ENCODE measurements at places on chromosomes 3 and 15.

DNA sequence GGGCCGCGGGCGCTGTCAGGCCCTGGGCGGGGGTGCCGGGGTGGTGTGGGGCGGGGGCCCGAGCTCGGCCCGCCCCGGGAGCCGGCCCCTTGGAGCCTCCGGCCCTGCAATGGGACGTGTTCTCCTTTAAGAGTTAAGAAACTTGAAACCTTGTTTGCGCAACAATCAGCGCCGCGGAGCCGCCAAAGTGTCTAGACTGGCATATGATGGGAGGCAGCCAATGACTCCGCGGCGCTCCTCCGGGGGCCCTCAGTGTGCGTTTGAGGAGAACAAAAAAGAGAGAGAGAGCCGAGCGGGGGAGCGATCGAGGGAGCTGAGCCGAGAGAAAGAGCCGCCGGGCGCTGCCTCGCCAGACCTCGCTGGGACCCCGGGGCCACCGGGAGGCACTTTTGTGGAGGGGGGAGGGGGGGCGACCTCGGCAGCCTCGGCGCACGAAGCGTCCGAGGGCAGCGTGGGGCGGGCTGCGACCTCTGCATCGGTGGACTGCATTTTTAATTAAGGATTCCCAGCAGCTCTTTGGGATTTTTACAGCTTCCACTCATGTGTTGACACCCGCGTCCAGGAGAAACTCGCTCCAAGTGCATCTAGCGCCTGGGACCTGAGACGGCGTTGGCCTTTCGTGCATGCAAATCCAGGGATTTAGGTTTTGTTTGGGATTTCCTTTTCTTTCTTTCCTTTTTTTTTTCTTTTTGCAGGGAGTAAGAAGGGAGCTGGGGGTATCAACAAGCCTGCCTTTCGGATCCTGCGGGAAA, at the start of gene SMAD6:
SMAD6 (plus strand) TSS at position 202 of the 752 bp plus-strand sequence. CDS start 1,023 bp downstream, outside the sequence.
- DNase-seq: peak; percentile 79

DNA sequence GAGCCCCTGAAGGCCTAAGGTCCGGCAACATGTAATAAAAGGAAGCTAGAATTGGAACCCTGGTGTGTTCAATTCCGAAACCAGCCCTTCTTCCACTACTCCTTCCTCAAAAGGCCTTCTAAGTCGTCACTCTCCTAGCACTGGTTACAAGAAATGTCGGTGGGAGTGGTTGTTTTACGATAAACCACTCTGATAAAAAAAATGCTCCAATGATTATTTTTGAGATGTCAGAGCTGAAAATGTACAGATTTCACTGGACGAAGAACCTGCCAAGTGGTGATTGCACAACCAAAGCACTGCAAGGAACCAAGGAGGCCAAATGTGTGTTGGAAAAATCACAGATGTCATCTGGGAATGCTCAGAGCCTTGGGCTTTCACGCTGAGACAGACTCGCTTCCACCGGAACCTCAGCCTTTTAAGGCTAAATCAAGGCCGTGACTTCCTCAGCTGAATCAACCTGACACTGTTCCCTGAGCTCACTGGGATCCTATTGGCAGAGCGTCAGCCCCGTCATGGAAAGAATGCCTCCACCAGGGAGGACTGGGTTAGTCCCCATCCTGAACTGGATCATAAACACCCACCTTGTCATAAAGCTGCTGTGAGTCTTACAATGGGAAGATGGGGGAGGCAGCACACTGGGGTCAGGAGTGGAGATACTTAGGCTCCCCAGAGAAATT, 108.1 kb upstream of the THBS1 start:
- DNase-seq: no peak

DNA sequence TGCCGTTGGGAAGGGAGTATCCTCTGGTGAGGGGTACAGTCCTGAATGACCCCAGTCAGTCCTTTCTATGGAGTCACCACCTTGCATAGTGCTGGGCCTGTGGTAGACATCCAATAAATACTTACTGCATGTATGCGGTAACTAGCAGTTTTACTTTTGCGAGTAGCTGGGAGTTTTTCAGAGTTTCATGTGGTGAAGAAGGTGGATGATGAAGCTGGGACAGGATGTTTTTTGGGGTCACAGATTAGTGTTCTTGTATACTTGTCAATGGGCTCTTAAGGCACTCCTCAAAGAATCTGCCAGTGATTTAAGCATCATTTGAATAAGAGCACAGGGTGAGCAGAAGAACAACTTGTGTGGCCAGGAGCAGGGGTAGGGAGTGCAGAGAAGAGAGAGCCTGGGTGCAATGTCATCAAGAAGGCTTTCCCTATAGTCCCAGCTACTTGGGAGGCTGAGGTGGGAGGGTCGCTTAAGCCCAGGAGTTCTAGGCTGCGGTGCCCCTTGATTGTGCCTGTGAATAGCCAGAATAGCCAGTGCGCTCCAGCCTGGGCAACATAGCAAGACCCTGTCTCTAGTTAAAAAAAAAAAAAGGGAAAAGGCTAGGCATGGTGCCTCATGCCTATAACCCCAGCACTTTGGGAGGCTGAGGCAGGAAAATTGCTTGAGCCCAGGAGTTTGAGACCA, 22.1 kb downstream of the PPCDC start:
- no peak for DNase-seq

GRCh38 chr3:119011528-119011927, 23.1 kb downstream of the IGSF11 start:
- no peak for DNase-seq

- no peak for DNase-seq
Measured at GRCh38 chr3:105503191-105503593, 136.5 kb downstream of the ALCAM start.

DNA sequence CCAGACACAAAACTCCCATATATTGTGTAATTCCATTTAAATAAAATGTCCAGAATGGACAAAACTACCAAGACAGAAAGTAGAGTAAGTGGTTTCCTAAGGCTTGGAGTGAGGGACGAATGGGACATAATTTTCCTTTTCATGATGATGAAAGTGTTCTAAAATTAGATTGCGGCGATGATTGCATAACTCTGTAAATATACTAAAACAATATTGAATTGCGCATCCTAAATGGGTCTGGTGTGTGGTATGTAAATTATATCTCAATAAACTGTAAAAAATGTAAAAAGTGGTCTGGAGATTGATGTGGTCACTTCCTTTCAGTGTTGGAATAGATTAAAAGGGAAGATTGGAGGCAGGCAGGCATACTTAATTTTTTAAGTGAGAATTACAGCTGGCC, 105.9 kb upstream of the KCNAB1 start:
- no peak for DNase-seq

DNA sequence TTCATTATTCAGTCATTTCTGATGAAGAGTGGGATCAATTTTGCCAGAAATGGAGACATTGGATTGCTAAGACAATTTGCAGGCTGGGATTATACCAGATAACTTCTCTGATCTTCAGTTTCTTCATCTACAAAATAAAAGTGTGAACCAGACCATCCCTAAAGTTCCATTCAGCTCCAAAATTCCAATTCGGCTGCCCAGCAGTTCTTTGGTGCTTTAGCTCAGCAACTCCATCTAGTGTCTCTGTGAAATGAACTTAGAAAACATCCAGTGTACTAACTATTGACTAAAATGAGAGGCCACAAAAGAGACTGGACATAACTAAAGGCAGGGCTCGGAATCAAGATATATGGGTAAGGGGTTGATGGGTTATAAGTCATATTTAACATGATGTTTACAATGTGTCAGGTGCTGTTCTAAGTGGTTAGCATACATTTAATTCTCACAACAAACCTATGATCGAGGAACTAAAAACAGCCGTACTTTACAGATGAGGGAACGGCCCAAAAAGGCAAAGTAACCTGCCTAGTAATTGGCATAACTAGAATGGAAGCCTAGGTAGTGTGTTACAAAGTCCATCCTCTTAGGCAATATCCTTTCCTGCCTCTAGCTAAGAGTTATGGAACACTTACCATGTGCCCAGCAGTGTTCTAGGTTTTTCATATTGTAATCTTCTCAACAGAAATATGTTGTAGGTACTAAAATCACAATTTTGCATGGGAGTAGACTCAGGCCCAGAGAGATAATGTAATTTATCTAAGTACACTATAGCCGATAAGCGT, 17.0 kb downstream of the THAP10 start:
- DNase-seq: no peak

All from germinal center (tissue), 1 donor.